RWPE2 (cell line): ENCODE measurements at places on chromosomes 2 and 18.

- no peak overlapping the region for H3K4me3 ChIP-seq
- H3K27ac ChIP-seq = no peak overlapping the region
- H3K36me3 ChIP-seq = no peaks in the 10 kb centered on the region
- peaks cover 4% of the 10 kb centered on the region for H3K4me1 ChIP-seq
- no peaks in the 10 kb centered on the region for H3K27me3 ChIP-seq
Measured at GRCh38 chr18:3400567-3401296, 49.2 kb upstream of the TGIF1 start.

GRCh38 chr2:18829251-18829902, 240.0 kb upstream of the NT5C1B start:
- DNase-seq = no peak
- H3K4me3 ChIP-seq = no peak overlapping the region
- H3K36me3 ChIP-seq = no peaks in the 10 kb centered on the region

DNA sequence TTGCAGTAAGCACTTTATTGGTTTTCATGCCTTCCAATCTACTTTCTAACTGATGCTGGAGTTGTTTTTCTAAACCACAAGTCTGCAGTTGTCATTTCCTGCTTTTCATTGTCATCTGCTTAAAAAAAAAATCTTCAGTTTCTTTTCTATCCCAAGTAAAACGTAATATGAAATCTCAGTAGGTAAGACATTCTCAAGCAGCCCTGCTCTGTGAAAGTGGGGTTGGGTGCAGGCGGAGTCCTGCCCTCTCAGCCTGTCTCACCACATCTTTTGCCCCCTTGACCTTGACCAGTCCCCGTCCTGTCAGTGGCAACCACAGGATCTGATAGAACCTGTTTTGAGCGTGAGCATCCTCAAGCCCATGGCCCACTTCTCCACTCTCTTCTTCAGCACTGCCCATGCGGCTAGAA, 80.0 kb upstream of the CPO start:
- DNase-seq = no peak
- H3K27ac ChIP-seq = no peak overlapping the region
- no peaks in the 10 kb centered on the region for H3K36me3 ChIP-seq
- H3K27me3 ChIP-seq = no peaks in the 10 kb centered on the region
- no peaks in the 10 kb centered on the region for H3K4me1 ChIP-seq

- peaks cover 35% of the 10 kb centered on the region for H3K36me3 ChIP-seq
- no peak overlapping the region for H3K4me3 ChIP-seq
- no peak for DNase-seq
- H3K27me3 ChIP-seq = no peaks in the 10 kb centered on the region
- peaks cover 44% of the 10 kb centered on the region for H3K4me1 ChIP-seq
Measured at GRCh38 chr2:17756668-17757067, 2.7 kb downstream of the GEN1 start.

GRCh38 chr18:75168619-75169018, 40.3 kb downstream of the PTGR3 start:
- H3K27me3 ChIP-seq = peaks cover 15% of the 10 kb centered on the region
- no peak overlapping the region for H3K27ac ChIP-seq

DNA sequence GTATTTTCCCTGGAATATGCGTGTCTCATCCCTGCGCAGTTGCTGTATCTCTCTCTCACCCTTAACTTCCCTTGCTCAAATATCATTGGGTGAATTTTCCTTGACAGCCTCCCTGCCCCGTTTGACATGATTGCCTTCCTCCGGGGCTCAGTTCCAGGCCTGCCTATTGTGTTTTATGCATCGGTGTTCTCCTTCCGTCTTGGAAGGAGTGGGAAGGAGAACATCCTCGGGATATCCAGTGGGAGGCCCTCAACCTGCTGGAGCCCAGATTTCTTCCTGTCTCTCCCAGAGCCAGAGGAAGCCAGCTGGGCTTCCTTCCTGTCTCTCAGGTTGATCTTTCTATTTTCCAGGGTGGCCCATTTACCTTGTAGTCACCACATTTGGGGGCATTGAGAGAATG, 434.7 kb upstream of the HS6ST1 start:
- no peaks in the 10 kb centered on the region for H3K4me1 ChIP-seq
- H3K4me3 ChIP-seq = no peak overlapping the region
- no peaks in the 10 kb centered on the region for H3K36me3 ChIP-seq
- DNase-seq = no peak
- no peaks in the 10 kb centered on the region for H3K27me3 ChIP-seq
- no peak overlapping the region for H3K27ac ChIP-seq

DNA sequence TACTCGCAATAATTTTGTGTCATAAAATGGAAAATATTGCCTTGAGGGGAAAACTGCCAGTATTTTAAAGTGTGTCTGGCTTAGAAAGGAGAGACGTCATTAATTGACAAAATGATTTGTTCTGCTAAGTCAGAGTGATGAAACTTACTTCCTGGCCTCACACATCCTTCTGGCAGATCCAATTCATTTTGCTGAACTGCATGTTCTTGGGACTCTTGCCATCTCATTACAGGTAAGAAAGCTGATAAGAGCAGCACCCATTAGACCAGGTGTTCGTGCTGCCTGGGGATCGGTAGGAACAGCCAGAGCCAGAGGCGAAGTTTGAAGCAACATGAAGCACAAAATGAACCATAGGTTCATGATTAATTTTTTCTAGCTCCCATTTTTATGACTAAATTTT, 38.0 kb downstream of the KCNE4 start:
- H3K4me1 ChIP-seq = no peaks in the 10 kb centered on the region
- peak overlapping the region; percentile 17 for H3K27ac ChIP-seq
- H3K27me3 ChIP-seq = no peaks in the 10 kb centered on the region
- no peak overlapping the region for H3K4me3 ChIP-seq

DNA sequence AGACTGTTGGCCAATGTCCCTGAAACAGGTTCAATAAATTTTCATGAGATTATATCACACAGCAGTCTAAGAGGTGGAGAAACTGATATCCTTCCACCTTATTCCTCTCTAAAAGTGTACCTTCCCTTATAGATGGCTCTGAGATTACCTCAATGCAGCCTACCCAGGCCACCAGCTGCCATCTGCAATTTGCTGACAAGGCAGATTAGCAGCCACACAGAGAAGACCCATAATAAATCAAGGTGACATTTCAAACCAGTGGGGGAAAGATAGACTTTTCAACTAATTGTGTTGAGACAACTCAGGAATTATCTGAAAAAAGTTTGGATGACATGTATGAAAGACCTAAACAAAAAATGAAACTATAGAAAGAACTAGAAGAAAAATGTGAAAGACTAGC, 43.2 kb downstream of the ZBTB7C start:
- DNase-seq = no peak
- no peak overlapping the region for H3K27ac ChIP-seq
- H3K36me3 ChIP-seq = no peaks in the 10 kb centered on the region
- H3K4me3 ChIP-seq = no peak overlapping the region

- H3K36me3 ChIP-seq = no peaks in the 10 kb centered on the region
- H3K27me3 ChIP-seq = no peaks in the 10 kb centered on the region
- H3K4me1 ChIP-seq = peaks cover 16% of the 10 kb centered on the region
- no peak overlapping the region for H3K4me3 ChIP-seq
- DNase-seq = no peak
Measured at GRCh38 chr2:9972621-9973479, 21.4 kb downstream of the GRHL1 start.

DNA sequence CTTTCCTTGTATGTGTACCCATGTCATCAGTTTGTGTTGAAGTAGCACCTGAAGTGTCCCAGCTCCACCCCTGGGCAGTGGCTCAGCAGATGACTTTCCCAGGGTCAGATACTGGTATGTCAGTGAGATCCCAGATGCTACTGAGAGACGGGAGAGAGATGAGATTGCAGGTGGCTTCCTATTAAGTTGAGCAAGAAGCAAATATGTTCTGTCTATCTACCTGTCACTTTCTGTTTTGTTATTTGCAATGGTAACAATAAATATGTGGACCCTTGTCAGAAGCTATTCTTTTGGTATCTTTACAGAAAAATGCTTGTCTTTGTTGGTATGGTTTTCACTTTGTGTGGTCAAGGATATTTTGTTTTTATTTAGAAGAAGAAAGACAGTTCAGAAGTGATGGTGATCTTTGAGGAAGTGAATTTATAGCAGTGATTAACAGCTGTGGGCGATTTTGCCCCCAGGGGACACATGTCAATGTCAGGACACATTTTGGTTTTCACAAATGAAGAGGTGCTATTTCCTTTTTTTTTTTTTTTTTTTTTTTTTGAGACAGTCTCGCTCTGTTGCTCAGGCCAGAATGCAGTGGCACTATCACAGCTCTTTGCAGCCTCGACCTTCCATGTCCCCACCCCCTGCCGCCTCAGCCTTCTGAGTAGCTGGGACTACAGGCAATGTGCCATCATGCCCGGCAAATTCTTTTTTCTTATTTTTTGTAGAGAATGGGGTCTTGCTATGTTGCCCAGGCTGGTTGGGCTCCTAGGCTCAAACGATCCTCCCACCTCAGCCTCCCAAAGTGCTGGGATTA, 21.4 kb downstream of the MGAT5 start:
- H3K4me1 ChIP-seq = no peaks in the 10 kb centered on the region
- no peak overlapping the region for H3K27ac ChIP-seq
- no peaks in the 10 kb centered on the region for H3K27me3 ChIP-seq
- no peak for DNase-seq
- no peak overlapping the region for H3K4me3 ChIP-seq
- no peaks in the 10 kb centered on the region; the same call in 1 of the 2 replicates for H3K36me3 ChIP-seq

GRCh38 chr18:245282-245847, 22.5 kb downstream of the THOC1 start:
- DNase-seq = no peak
- no peaks in the 10 kb centered on the region for H3K27me3 ChIP-seq
- H3K4me1 ChIP-seq = no peaks in the 10 kb centered on the region
- peaks cover 75% of the 10 kb centered on the region for H3K36me3 ChIP-seq
